ENCODE measurements at places on chromosomes 3 and 15. TPM values are rescaled to one million over a fixed set of nuclear protein-coding genes. Genes with fewer than 3 reads are reported as not detected.

The FGD5 gene
- 134 TPM for total RNA-seq

The ARL6 gene
- 5.8 TPM for total RNA-seq

The GPR160 gene
- 1.3 TPM for total RNA-seq

The TMC3 gene
- not detected for total RNA-seq

The TYRO3 gene
- 18.8 TPM for total RNA-seq

The SCAANT1 gene
- total RNA-seq: not detected

The NRG4 gene
- total RNA-seq: not detected

The GP9 gene
- not detected for total RNA-seq

The TGM4 gene
- 0.24 TPM for total RNA-seq
